GM19239 (cell line): ENCODE measurements at places on chromosomes 11 and 22.

GRCh38 chr22:35361001-35361558 is 19.8 kb upstream of the HMOX1 start:
- DNase-seq, result no peak

DNA sequence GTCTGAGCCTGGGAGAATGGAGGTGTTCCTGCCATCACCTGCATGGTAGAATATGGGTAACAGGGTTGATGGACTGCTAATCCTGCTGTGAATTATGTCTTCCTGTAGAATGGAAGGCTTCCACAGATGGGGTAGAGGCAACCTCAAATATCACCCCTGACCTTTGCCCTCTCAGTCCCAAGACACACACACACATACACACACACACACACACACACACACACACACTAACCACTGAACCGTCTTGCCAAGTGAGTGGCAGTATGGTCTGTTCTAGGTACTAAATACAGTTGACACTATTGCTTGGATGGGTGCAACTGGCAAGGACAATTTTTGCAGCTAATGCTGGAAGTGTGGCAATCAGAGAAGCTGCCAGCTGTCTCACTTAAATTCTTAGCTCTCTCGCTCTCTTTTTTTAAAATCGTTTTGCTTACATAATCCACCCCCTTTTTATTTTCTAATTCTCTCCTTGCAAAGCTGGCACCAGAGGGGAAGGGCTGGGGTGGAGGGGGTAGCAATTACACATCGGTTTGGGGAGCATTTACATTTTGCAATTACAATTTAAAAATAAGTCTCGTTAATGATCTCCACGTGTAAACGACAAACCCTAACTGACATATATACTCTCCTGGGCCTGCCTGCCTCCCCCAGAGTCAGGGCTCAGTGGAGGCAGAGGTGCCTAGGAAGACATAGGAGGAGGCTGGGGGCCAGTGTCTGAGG is 162.6 kb downstream of the FEZ1 start:
- DNase-seq, result no peak

GRCh38 chr11:70434813-70435278 is 36.5 kb downstream of the CTTN start:
- no peak for DNase-seq

- no peak for DNase-seq
Measured at GRCh38 chr22:23280356-23281052, 100.2 kb downstream of the BCR start.

DNA sequence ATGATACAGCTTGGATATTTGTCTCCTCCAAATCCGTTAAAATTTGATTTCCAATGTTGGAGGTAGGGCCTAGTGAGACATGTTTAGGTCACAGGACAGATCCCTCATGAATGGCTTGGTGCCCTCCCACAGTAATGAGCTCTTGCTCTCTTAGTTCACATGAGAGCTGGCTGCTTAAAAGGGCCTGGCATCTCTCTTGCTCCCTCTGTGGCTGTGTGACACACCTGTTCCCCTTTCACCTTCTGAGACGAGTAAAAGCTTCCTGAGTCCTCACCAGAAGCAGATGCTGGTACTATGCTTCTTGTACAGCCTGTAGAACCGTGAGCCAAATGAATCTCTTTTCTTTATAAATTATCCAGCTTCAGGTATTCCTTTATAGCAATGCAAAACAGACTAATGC is 3.5 kb downstream of the VPS37C start:
- DNase-seq, result no peak

GRCh38 chr11:88337987-88338668 is 592 bp upstream of the CTSC start:
- DNase-seq, result no peak

DNA sequence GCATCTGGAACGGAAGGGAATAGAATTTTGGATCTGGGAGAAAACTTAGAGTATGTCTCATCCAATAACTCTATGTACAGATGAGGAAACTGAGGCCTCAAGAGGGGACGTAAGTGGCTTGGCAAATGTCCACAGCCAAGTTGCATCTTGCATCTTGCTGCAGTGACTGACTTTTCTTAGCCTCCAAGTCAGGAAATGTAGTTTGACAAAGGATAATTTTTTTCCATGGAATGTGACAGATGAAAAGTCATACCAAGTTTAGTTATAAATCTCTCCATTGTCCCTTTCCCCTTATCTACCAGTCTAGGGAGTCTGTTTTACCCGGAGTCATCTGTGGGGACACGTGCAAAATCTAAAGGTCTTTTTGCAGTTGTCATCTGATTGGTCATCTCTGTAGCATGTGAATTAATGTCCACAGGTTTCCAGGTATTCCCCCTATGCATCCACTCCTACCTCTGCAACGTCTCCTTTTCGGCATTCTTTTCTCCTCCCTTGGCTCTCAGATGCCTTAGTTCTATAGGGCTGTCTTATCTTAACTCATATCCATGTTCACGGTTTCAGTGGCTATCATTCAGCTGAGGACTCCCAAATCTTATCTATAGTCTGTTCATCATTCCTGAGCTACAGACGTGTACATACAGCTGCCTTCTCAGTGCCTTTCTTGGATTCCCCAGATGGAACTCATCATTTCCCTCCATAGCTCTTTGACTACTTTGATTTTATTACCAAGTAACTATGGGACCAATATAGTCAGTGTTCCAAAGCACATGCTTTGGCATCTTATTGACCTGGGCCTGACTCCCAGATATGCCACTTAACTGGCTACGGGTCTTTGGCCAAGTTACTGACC is 139.5 kb upstream of the TIMP3 start:
- no peak for DNase-seq

DNA sequence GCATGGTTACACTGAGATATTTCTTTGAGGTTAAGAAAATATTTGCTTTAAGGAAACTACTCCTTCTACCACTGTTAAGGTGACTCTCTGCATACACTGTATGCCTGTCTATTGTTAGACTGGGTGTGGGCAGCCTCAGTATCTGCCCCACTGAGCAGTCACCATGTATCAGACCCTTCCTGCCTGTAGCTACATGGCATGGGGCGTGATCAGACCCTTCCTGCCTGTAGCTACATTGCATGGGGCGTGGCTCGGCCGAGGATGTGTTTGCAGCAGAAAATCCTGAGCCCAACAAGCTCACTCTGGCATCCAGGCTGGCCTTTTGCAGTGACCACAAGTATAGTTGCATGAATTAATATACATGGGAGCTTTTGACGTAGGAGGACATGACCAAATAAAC is 669.4 kb downstream of the OPCML start:
- DNase-seq, result no peak
